ENCODE measurements at places on chromosomes 16 and 17.

GRCh38 chr16:79213214-79213613 lies 387.3 kb downstream of the MAF start:
- no peak for DNase-seq

GRCh38 chr17:14325618-14326167 lies 24.8 kb downstream of the HS3ST3B1 start:
- DNase-seq: no peak

DNA sequence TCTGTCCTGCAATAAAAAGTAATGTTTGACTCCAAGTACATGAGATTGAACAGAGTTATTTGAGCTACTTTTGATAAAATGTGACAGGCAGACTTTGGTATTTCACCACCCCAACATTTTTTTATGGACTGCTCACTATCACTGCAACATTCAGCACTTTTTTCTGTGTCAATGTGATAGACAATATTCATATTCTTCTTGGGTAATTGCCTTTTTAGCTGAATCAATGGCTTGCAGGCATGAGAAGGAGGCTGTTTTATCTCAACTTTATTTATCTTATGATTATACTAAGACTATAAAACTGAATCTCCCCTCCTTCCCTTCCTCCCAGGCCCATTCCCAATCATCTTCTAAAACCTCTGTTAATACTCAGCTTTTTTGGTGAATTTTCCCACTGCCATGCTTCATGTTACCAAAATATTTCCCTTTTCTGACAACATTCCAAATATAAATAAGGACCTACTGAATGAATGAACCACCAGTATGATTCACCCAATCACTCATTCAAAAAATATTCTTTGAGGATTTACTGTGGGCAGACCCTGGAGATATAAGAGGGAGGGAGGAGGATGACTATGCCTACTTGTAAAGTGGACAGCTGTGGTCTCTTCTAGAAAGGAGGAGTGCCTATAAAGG lies 67.6 kb downstream of the CDH13 start:
- DNase-seq: no peak

DNA sequence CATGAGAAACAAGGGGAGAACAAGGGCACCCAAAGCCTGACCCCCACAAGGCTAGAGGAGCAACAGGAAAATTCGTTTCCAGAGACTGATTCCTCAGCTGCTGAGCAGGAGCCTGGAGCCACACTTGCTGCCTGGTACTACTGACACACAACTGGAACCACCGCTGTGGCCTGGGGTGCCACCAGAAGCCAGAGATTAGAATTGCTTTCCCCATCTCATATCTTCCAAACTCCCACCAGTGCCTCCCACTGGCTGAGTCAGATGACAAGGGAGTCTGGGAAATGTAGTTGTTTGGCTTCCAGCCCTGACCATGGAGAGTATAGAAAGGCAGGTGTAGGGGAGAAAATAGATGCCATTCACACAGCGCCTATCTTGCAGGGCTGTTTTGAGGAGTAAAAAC lies 4.1 kb upstream of the TMEM11 start:
- DNase-seq: no peak

GRCh38 chr17:8755590-8756255 lies 2.6 kb downstream of the SPDYE4 start:
- DNase-seq: no peak

DNA sequence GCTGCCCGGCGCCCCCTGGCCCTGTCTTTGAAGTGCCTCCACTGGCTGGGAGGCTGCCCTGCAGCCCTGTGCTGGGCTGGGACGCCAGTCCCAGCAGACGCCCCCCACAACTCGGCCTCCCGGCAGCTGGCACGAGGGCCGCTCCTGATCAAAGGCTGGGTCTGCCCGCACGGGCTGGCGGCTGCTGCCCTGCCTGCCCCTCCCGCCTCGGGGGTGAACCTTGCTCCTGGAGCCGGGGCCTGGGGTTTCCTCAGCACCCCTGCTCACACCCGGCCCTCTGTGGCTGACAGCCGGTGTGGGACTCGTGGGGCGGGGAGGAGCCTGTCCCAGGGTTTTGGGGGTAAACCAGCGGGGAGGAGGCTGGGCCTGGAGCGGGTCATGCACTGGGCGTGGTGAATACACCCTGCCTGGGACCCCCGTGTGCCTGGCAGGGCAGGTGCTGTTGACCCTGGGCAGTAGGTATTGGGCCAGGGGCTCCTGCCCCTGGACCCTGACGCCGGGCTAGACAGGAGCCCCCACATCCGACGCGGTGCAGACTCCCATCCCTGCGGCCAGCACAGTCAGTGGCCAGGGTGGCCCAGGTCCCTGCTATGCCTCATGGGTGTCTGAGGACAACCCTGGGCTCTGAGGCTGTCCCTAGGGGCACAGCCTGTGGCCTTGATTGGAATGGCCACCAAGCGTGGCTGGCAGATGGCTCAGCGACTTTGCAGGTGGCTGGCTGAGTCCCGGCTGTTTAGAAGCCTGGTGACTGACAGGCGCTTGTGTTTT lies 21.7 kb downstream of the CENPX start:
- DNase-seq: no peak

GRCh38 chr17:79044462-79044861 lies 20.5 kb downstream of the C1QTNF1 start:
- no peak for DNase-seq

- no peak for DNase-seq
Observed at GRCh38 chr17:17497845-17498520, 1.8 kb upstream of the RASD1 start.

GRCh38 chr17:40071313-40072039 lies 8.7 kb downstream of the THRA start:
- no peak for DNase-seq

- DNase-seq: no peak
Observed at GRCh38 chr16:4617880-4618279, 3.2 kb upstream of the UBALD1 start.

GRCh38 chr16:2896480-2897010 lies 13.5 kb downstream of the FLYWCH2 start:
- DNase-seq: no peak

DNA sequence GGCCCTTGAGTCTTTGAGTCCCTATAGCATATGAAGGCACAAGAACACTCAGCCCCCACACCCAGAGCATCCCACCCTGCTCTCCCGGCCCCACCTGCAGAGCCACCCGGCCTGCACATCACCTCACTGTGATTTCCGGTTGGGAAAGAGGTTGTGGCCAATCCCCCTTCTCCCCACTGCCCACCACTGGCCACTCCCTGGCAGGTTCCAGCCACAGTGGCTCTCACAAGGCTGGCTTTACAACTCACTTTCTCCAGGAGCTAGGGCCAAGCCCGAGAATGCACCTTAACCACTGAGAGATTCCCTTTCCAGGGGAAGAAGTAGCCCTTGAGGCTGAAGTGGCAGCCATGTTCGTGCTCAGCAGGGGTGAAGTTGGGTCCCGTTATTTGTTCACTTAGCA lies 123.9 kb downstream of the C16orf78 start:
- no peak for DNase-seq

DNA sequence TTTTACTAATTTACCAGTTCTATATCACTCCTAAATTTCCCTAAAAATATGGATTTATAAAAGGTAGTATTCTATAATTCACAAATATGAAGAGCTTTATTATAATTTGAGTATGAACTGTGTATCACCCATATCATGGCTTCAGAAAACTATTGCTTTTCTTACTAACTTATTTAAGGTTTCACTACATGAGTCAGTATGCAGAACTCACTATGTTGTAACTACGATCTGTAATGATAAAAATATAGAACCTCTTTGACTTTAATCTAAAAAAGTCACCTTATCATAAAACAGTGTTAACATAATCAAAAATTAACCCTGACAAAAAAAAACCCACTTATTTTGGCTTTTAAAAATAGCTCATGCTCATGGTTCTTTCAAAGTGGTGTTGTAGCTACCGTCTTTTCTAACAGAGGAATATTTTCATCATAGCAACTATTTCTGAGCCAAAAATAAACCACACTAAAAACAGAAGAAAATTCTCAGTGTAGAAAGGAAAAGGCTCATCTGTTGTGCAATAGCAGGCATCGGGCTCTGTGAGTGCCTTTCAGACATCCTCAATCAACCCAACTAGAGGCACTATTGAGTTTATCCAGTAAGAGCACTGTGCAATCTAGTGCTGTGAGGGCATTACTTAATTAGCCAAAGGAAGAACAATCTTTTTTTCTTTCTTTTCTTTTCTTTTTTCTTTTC lies 42.1 kb downstream of the ITGAM start:
- peak; percentile 10 for DNase-seq

GRCh38 chr16:67888331-67888730 lies 3.6 kb downstream of the NRN1L start:
- DNase-seq: no peak

- no peak for DNase-seq
Observed at GRCh38 chr16:86343796-86344585, 166.3 kb upstream of the FOXF1 start.

GRCh38 chr16:85042606-85043005 lies 15.0 kb downstream of the KIAA0513 start:
- no peak for DNase-seq

DNA sequence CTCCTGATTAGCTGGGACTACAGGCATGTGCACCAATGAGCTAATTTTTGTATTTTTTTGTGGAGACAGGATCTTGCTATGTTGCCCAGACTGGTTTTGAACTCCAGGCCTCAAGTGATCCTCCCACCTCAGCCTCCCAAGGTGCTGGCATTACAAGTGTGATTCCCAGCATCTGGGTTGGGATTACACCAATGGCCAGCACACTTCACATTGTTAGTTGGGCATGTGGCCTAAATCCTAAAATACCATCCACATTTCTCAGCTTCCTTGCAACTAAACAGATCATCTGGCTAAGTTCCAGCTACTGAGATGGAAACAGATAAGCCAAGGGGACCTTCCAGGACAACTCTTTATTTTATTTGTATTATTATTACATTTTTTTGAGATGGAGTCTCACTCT lies 9.9 kb downstream of the RABEP2 start:
- no peak for DNase-seq

DNA sequence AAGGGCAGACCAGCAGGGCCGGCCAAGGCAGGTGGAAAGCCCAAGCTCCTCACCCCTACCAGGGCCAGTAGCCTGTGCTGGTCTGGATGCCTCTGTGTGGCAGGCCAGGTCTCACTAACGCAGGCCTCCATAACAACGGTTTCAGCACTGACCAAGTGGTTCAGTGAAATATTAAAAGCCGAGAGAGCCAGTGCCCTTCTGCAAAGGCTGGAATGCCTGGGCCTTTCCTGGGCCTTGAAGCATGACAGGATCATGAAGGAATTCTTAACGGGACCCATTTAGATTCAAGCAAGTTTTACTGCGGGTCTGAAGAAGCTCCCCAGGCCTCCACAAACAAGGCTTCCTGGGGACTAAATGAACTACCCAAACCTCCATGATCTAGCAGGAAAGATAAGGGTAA lies 16.3 kb downstream of the ADAD2 start:
- DNase-seq: no peak

GRCh38 chr17:5499476-5500231 lies 13.3 kb downstream of the MIS12 start:
- no peak for DNase-seq

- peak; percentile 82 for DNase-seq
Observed at GRCh38 chr17:40177275-40177874, at the start of gene RAPGEFL1. TSS of gene RAPGEFL1 (plus strand) at chr17:40177470. CDS start at chr17:40177862, 392 bp downstream.

DNA sequence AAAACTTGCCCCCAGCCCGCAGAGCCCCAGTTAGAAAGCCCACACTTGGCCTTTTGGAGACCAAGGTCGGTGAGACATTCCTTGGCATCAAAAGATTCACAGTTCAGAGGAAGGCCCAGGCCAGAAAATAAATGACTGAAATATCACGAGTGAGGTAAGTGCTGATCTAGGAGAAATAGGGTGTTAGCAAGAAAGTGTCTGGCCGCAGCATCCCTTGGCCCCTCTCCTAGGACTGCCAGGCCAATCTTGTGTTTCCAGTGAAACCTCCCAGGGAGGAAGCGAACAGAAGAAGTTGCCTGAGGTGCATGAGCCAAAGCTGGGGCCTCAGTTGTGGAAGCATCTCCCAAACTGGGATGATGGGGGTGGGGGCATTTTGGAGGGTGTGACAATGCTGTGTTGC lies 22.5 kb upstream of the NSMCE1 start:
- no peak for DNase-seq

DNA sequence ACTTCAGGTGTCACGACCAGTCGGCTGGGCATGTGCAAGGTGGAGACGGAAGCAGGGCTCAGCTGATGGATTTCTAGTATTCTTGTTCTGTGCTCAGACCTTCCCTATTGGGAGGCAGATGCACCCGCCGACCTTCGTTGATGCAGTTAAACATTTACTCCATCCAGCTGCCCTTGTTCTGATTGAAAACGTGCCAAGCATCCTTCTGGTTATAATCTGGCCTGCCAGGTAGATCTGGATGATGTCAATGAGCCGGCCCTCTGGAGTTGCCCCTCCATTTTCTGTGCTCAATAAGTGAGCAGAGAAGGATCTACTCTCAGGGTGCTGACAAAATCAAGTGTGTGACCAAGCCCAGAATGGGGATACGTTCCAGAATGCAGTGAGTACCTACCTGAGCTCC lies 38.3 kb downstream of the CCDC182 start:
- no peak for DNase-seq

DNA sequence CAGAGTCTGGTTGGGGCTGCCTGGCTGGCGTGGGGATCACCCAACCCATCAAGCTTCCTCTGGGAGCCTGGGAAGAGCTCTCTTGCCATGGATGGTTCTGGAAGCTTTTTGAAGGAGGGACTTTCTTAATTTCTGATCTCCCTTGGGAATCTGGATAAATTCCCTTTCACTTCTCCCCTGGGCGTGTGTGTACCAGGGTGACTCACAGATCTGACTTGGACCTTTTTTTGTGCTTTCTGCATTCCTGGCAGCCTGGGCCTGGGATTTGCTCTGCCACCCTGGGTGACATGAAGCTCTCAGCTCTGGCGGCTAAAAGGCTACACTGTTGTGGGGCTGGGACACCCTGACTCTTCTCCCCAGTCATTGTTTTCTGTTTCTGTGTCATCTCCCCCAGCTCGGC lies 70.1 kb downstream of the ABCC1 start:
- no peak for DNase-seq

GRCh38 chr17:66576473-66576872 lies 258.4 kb upstream of the CACNG5 start:
- DNase-seq: no peak

GRCh38 chr17:60395508-60396065 lies 3.7 kb upstream of the USP32 start:
- peak; percentile 26 for DNase-seq

DNA sequence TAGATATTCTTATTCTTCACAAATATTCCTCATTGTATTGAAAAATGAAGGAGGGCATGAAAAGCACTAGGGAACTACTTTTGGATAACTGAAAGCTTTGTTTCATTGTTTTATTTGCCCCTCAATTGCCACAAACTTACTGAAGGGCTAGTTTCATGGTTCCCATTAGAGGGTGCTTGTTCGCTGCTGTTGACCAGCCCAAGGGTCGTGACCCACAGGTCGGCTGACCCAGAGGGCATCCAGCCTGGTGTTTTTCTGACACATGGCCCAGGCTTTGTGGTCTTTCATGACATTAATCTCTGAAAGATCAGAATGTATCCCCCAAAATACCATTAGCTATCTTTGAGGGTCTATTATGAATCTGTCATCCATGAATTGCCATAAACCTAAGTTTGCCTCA lies 30.0 kb downstream of the DGKE start:
- no peak for DNase-seq

Data from GM12865 (cell line).